Ovary (tissue), 10 donors: ENCODE measurements at places on chromosomes 6 and 20. TPM values are rescaled to one million over a fixed set of nuclear protein-coding genes. Genes with fewer than 3 reads are reported as not detected.

- no peak for DNase-seq
Measured at GRCh38 chr20:24986436-24987015, 6.0 kb downstream of the APMAP start.

The FAM209B gene
- 0.37 TPM for total RNA-seq

DNA sequence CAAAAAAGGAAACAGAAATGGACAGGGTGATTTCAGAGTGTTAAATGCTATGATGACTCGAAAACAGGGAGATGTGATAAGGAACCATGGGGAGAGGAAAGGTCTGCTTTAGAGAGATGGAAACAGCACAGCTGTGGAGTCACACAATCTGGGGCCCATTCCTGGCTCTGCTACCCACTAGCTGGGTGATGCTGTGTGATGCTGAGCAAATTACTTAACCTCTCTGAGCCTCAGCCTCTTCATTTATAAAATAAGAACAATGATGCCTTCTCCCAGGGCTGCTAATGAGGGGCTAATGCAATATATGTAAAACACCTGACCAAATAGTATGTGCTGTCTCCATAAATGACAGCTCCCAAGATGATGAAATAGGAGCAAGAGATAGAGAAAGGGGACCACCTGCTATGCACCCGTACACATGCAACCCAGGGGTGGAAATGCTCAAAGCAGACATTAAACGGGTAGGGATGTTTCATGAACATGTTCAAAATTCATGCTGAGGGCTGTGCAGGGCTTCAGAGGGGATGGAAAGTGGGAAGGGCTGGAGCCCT lies 27.7 kb downstream of the MDGA1 start:
- no peak for DNase-seq

DNA sequence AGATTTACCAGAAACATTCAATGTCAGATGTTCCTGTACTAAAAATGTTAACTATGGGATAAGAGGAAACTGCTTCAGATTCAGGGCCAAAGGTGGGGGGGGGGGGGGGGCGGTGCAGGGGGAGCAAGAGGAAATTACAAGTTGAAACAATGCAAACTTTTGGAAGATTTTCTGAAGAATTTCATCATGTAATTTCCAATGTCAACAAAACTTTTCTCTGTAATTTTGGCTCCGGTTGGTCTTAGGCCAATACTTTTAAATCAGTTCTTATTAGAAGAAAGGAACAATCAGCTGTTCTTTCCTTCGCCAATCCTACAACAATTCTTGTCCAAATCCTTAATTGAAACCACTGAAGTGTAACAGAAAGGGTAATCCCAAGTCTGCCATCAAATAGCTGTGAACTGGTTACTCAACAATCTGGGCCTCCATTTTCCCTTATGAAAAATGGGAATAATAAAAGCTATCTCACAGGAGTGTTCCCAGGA lies 13.1 kb downstream of the UQCC1 start:
- no peak for DNase-seq

The MUC21 gene
- not detected for total RNA-seq

- no peak for DNase-seq
Measured at GRCh38 chr6:57198926-57199636, 23.0 kb downstream of the RAB23 start.

The PRDM13 gene
- not detected for total RNA-seq

- DNase-seq, result no peak
Measured at GRCh38 chr6:148263961-148264360, 78.7 kb upstream of the SASH1 start.

The COL11A2 gene
- total RNA-seq, result 0.53 TPM

The PRND gene
- 0.05 TPM for total RNA-seq

The NTSR1 gene
- not detected for total RNA-seq

The COL9A3 gene
- 1.4 TPM for total RNA-seq

DNA sequence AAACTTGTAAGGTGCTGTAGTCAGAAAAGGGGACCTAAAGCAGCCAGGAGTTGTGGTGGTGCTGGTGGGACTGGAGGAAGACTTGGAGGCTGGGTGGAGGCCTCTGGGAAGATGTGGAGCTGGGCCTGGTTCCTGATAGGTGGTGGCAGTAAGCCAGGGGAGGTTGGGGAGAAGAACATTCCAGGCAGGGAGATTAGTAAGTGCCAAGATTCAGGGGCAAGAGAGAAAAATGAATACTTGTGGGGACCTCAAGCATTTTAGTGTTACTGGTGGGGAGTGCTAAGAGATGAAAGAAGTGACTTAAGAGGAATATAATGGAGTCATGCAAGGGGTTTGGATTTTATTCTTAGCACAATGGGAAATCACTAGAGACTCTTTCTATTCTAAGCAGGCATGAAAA lies 79.0 kb upstream of the B3GAT2 start:
- DNase-seq, result no peak

GRCh38 chr6:106099235-106099537 lies 13.1 kb downstream of the PRDM1 start:
- DNase-seq, result peak; percentile 50

GRCh38 chr6:64729522-64729921 lies 977.5 kb downstream of the EYS start:
- no peak for DNase-seq

The TNXB gene
- total RNA-seq, result 297 TPM

GRCh38 chr6:85404564-85405174 lies 45.2 kb upstream of the NT5E start:
- DNase-seq, result no peak

DNA sequence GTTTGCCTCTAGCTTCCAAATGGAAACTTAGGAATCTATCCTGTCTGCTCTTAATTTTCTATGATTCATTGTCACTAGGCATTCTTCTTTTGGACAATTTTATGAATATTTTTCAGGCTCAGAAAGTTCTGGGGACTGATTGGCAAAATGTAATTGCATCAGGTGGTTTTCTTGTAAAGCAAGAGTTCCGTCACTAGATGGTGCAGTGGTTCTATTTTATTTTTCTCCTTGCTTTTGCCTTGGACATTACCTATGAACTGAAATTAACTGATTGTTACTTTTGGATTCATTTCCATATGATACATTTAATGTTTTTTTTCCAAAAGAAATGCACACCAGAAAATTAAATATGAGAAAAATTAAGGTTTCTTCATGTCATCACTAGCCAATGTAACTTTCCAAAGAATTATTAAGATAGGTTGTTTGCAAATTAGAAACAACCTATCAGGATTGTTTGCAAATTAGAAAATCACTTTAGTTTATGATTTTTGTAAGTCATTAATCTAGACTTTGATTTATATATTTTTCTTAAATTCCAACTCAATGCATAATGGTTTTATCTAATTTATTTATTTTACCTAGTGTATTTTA lies 48.0 kb downstream of the TMEM170B start:
- no peak for DNase-seq

The SLC17A3 gene
- not detected for total RNA-seq

GRCh38 chr6:149806127-149806526 lies 56.6 kb downstream of the PCMT1 start:
- DNase-seq, result no peak

DNA sequence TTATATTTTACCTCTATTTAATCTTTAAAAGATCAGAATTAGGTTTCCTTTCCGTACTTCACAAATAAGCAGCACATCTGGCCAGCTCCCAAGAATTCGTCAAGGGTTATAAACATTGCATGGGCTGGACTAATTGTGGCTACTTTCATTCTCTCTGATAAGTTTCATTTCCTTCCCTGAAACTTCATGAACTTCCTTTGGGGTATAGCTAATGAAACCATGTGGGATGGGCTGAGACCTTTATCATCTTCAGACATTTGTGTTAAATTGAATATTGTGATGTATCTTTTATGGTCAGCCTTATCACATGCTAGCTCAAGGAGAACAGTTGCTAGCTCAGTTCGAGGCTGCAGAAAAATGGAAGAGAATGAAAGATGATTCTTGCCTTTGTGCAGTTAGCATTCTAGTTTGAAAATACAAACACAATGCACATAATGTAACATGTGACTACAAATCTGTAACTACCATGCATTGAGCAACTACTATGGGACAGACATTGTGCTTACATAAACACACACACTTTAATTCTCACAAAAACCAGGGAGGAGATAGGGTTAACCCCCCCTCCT lies 1.7 kb upstream of the GMPR start:
- DNase-seq, result peak; percentile 66

DNA sequence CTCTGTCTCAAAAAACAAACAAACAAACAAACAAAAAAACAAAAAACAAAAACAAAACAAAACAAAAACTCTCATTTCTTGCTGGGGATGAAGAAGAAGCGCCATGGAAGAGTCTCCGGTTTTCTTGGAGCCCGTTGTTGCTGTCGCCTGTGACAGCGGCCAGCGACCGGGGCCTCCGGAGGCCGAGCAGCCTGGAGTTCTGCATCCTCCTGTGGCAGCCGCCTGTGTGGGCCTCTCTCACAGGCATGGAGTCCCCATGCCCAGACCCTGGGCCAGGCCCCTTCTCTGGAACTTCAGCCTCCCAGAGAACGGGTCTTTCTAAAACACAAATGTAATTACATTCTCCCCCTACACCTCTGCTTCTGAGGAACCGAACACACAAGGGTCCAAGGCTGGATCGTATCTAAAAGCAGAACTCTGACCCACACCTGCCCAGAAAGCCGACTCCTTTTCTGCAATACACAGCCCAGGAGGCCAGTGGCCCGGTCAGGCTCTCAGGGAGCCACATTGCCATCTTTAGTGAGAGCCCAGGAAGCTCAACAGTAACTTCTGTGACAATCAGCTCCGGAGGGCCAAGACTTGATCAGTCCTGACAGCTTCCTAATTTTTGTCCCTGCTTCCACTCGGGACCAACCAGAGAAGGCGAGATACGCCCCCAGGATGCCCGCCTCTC lies 18.5 kb downstream of the DACT2 start:
- DNase-seq, result no peak

DNA sequence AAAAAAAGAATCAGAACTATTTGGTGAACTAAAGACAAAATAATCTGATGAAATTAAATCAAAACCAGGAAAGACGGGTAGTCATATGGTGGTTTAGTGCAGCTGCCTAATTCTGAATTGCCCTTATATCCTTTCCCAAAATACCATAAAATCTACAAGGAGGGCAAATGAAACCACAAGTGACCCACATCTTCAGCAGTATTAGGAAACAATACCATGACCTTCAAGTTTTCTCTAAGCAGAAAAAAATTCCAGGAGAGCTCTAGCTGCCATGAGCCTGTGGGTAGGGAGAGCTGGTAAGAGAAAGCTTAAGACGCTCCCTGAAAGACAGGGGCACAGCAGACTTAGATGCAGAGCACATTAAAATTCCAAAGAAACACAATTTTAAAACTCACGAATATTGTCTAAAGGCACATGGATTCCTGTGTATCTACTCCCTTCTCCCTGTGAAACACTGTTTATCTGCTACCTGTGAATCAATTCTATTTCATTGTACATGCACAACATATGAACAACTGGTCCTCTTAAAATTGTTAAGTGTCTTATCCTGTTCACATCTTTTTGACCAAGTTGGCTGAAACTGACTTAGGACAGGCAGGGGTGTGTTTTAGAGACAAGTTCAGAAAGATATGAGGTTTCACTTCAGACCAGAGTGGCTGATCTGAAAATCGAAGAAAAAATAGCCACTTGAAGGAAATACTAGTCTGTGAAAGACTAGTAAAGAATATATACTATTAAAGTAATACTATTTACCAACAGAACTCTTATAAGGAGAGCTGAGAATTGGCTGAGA lies 153.6 kb upstream of the SHLD1 start:
- no peak for DNase-seq

The MTO1 gene
- total RNA-seq, result 37.0 TPM

The NRSN2 gene
- total RNA-seq, result 77.9 TPM

DNA sequence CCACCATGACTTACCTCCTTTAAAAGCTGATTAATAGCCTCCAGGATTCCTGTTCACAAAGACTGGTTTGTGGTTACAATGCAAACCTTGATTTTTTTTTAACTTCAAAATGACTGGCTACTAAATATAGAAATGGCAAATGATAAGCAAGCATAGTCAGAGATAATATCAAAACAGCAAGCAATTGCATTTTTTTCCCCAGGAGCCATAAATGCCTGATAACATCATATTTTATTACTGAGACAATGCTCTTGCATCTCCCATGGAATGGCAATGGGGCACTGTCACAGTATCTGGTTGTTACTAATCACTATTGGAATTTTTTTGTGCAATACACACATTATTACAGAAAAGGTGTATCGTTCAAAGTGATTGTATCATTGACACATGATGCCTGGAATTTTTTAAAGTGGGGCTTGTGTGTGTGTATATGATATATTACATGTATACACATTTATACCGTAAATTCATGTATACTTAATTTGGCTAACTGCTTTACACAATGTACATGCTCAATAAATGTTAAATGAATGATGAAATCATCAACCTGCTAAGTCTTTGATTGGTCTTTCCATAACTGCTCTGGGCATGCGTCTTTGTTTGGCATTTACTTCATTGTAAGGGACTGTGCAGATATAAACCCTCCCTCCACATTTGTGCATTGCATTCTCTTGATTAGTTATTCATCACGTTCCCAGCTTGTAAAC lies 980 bp upstream of the SALL4 start:
- DNase-seq, result no peak

GRCh38 chr20:3751675-3752385 lies 15.7 kb downstream of the ADISSP start:
- no peak for DNase-seq

DNA sequence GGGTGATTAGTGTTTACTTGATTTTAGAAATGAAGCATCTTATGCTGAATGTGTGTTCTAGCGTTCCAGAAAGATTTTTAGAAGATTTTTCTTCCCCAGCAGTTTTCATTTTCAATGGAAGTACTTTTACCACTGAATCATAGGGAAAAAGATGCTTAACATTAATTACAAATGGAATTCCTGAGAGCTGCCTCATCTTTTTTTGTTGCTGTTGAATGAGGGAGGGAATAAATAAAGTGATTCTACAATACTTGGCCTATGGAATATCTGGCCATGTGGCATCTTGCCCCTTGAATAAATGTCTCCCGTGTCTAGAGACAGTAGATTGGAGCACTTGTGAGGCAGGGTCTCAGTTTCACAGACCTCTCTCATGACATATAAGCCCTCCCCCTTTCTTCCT lies 44.1 kb upstream of the SLC22A1 start:
- no peak for DNase-seq

The ABHD16B gene
- total RNA-seq, result not detected
